ENCODE measurements at places on chromosomes 1 and 21. TPM values are rescaled to one million over a fixed set of nuclear protein-coding genes. Genes with fewer than 3 reads are reported as not detected.

- H3K36me3 ChIP-seq, result no peaks in the 10 kb centered on the region
- no peak overlapping the region for H3K4me3 ChIP-seq
- no peak for DNase-seq
- no peak overlapping the region for H3K27ac ChIP-seq
- no peaks in the 10 kb centered on the region for H3K4me1 ChIP-seq
Measured at GRCh38 chr1:175579956-175580750, 163.2 kb downstream of the TNR start.

The RGL1 gene
- total RNA-seq, result 5.0 TPM

- H3K36me3 ChIP-seq, result no peaks in the 10 kb centered on the region
- H3K4me1 ChIP-seq, result no peaks in the 10 kb centered on the region
- no peak overlapping the region for H3K27ac ChIP-seq
- no peak for DNase-seq
- peaks cover 32% of the 10 kb centered on the region for H3K27me3 ChIP-seq
- no peak overlapping the region for H3K4me3 ChIP-seq
Measured at GRCh38 chr1:24557220-24557619, 1.3 kb downstream of the NCMAP start.

GRCh38 chr21:38619992-38620479 is 121.8 kb upstream of the ERG start:
- DNase-seq, result no peak
- H3K36me3 ChIP-seq, result no peaks in the 10 kb centered on the region
- no peaks in the 10 kb centered on the region for H3K4me1 ChIP-seq
- no peak overlapping the region for H3K4me3 ChIP-seq
- H3K27ac ChIP-seq, result no peak overlapping the region
- peaks cover 5% of the 10 kb centered on the region for H3K27me3 ChIP-seq

All from natural killer cell treated with Interleukin-12 subunit alpha and Interleukin-12 subunit beta and Interleukin-15 and Interleukin-18, amount 100 ng/mL, for 72 hours (primary cell).